Kidney capillary endothelial cell (primary cell): ENCODE measurements at places on chromosomes 16 and 17.

DNA sequence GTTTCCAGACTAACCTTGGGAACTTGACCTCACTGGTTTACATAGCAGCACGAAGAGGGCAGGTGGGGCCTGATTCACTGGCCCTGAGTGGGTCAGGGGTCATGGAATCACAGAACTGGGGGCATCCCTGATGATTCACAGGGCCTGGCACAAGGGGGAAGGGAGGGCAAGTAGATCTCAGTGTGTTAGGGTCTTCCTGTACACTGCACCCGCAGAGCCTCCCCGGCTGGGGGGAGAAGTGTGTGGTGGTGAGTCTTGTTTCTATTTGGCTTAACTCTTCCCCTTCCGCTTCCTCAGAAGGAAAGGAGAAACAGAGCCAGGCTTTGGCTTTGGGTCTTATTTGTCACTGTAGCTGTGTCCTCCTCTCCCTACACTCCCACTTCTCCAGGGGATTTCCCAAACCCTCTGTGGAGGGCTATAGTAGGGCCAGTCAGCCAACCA is 3.7 kb downstream of the STARD3 start:
- no peak for DNase-seq

DNA sequence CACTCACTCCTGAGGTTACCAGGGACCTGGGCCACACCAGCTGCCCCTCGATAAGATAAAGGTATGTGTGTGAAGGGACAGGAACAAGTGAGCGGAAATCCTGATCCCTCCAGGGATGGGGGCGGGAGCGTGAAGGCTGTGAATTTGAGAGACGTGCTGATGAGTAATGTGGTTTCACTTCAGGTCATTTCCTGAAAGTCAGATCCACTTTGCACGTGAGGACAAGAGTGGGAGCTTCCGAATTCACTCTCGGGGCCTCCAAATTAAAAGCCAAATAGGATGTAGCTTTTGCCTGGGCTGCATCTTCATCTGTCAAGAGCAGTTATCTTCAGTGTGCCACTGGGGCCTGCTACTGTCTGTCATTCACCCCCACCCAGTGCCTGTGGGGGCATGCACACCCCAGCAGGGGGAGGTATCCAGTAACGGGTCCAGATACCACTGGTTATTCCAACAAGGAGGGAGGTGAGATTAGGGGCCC is 87.4 kb upstream of the LHX1 start:
- DNase-seq, result peak; percentile 89

GRCh38 chr16:3311496-3311895 is 6.2 kb downstream of the ZNF75A start:
- DNase-seq, result no peak

DNA sequence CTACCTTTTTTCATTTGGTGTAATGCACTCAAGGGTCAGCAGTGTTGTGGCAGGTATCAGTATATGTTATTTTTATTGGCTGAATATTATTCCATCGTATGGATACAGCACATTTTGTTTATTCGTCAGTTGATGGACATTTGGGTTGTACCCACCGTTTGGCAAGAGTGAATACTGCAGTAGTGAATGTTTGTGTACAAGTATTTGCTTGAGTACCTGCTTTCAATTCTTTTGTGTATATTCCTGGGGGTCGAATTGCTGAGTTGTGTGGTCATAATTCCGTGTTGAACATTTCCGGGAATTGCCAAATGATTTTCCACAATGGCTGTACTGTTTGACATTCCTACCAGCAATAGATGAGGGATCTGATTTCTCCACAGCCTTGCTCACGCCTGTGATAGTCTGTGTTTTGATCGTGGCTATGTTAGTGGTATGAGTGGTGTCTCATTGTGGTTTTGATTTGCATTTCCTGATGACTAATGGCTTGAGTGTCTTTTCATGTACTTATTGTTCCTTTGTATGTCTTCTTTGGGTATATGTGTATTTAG is 108.4 kb downstream of the OR1D5 start:
- DNase-seq, result peak; percentile 94

GRCh38 chr17:79617740-79618382 is 7.0 kb upstream of the RBFOX3 start:
- DNase-seq, result no peak

GRCh38 chr17:78969865-78970264 is 9.9 kb downstream of the LGALS3BP start:
- no peak for DNase-seq
